ENCODE measurements at places on chromosomes 11 and 22.
A peak's percentile ranks its signal among the peaks of the same experiment; 100 is the strongest.

- DNase-seq: no peak
Measured at GRCh38 chr11:93718057-93718563, 23.2 kb downstream of the TAF1D start.

DNA sequence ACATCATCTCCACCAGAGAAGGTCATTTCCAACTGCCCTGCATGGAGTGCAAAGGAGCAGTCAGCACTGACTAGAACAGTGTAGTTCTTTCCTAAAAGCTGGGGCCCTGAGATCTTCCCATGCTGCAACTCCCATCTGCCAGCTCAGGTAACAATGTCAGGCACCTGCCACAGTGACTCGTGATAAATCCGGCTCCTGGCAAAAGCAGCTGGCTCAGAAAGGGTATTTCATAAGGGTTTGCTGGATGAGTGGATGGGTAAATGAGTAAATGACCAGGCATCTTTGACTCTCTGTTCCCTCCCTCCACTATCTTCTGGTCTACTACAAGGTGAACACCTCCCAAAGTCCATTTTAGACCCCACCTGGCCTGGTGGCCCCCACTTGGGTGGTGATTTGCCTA lies 403.6 kb downstream of the NXPE2 start:
- DNase-seq: no peak

DNA sequence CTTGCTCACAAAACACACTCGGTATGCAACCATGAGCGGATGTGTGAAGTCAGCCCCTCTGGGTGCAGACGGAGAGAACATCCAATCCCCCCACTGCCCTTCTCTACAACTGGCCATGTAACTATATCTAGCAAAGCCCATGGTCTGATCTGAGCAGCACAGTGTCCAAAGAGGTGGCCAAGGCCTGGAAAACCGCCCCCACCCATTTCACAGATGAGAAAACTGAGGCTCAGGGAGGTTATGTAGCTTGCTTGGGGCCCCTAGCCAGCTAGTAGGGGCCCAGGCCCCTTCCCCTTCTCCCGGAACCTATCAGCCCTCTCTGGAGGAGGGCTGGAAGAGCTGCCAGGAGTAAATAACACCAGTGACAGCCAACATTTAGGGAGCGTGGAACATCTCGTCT lies 15.4 kb upstream of the NEFH start:
- DNase-seq: no peak

- DNase-seq: no peak
Measured at GRCh38 chr11:45671246-45672171, 6.1 kb upstream of the CHST1 start.

DNA sequence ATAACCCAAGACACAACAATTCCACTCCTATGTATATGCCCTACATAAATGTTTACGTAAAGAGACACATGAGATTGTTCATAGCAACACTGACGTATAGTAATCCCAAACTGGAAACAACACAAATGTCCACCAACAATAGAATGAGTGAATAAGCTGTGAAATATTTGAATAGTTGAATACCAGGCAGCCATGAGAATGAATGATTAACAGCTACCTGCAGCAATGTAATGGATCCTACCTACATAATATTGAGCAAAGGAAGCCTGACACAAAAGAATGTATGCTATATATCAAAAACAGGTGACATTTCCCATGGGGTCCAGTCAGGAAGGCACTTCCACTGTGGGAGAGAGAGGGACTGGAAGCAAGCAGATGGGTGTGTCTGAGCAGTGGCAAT lies 92.8 kb upstream of the LINC01488 start:
- no peak for DNase-seq

- peak; percentile 31 for DNase-seq
Measured at GRCh38 chr22:35540595-35541253, at the start of gene RASD2. Gene RASD2, plus strand, starts transcription at chr22:35540831. Its CDS starts 5,979 bp downstream, at chr22:35546810.

DNA sequence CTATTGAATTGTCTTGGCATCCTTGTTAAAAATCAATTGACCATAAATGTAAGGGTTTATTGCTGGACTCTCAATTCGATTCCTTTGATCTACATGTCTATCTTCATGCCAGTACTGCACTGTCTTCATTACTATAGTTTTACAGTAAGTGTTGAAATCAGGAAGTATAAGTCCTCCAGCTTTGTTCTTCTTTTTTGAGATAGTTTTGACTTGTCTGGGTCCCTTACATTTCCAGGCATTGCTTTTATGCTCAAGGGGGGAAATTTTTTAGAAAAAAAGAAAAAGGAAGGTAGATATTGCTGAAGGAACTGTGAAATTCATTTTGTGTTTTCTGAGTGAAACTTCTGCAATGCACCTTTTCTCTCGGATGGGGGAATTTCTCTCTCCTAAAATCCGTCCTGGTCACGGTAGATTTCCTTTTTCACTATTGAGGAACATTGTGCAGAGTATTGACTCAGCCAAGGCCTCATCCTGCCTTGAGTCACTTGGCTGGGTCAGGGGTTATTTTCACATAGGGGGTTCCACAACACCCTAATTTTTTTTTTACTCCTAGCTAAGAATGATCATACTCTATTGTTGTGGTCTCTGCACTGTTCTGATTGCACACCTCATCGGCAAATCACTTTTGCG lies 2.8 kb upstream of the ACER3 start:
- DNase-seq: no peak

GRCh38 chr11:133895551-133895950 lies 50.2 kb upstream of the SPATA19 start:
- no peak for DNase-seq

GRCh38 chr11:1008001-1008802 lies 28.3 kb downstream of the MUC6 start:
- no peak for DNase-seq

- no peak for DNase-seq
Measured at GRCh38 chr22:38614332-38615063, 41.7 kb downstream of the FAM227A start.

DNA sequence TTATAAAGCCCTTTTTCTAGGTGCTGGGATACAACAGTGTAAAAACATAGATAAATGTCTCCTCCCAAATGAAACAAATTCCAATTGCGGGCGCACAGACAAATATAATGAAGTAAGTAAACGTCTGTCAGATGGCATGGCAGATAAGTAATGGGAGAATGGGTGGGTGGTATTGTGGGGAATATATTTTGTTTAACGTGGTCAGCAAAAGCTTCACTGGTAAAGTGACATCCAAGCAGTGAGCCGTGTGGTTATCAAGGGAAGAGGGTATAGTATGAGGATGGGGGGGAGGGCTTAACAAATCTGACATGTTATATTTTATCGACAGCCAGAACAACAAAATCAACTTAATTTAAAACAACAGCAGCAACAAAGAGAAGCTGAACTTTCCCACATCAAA lies 1.2 kb downstream of the SVIP start:
- DNase-seq: no peak

DNA sequence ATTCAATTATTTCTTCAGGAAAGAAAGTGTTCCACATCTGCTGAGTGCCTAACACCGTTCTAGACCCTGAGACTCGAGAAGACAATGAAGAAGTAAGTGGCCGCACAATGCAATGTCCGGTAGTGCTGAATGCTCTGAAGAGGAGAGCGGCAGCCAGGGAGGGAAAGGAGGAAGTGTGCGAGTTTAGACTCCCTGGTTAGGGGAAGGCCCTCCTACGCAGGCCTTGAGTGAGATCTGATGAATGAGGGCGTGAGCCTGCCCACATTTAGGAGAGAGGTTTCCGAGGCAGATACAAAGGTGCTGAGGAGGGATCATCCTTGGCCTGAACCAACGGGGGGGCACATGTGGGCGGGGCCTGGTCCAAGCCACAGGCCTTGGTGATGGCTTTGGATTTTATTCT lies 558.6 kb downstream of the NTM start:
- no peak for DNase-seq

GRCh38 chr11:118656563-118657165 lies 22.8 kb downstream of the TREH start:
- no peak for DNase-seq

DNA sequence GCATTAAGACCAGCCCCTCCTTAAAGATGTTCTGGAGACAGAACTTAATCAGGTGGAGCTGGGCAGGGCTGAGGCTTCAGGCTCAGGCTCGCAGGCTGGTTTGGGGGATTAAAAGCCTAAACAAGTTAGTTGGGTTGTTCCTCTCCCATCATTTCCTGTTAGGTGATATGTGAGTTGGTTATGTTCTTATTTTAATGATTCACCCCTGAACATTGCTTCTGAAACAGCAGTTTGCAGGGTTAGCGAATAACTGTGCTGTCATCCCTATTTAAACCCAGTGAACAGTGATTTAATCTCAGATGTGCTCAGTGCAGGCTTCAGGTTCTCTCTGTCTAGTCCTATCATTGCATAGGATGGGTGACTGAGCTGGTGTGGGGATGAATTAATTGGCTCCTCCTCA lies 47.4 kb upstream of the BIRC3 start:
- no peak for DNase-seq

- peak; percentile 41 for DNase-seq
Measured at GRCh38 chr22:40247976-40248375, 70.3 kb downstream of the TNRC6B start.

- no peak for DNase-seq
Measured at GRCh38 chr11:34261095-34261494, 96.7 kb downstream of the ABTB2 start.

DNA sequence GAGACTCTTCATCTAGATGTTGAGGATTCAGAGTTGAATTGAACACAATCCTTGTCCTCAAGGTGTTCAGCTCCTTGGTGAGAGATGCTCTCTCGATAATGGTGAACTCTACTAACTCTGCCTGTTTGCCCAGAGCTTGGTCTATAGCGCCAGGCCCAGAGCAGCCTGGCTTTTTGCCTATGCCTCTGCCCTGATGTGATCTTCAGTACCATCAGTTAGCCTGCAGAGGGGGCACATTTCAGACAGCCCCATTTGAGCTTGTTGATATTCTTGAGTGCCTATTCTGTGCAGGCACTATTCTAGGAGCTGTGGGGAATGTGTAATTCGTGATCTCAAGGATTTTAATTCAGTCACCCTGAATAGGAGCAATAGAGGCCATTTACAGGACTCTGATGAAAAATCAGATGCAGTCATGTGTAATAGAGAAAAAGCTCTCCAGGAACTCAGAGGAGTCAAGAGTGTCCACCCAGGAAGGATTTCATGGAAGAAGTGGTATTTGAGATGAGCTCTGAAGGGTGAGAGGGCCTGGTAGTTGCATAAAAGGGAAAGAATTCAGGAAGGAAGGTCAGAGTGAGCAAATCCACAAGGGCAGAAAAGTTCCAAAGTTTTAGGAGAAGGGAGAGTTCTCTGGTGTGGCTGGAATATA lies 19.3 kb downstream of the GTPBP1 start:
- DNase-seq: no peak

DNA sequence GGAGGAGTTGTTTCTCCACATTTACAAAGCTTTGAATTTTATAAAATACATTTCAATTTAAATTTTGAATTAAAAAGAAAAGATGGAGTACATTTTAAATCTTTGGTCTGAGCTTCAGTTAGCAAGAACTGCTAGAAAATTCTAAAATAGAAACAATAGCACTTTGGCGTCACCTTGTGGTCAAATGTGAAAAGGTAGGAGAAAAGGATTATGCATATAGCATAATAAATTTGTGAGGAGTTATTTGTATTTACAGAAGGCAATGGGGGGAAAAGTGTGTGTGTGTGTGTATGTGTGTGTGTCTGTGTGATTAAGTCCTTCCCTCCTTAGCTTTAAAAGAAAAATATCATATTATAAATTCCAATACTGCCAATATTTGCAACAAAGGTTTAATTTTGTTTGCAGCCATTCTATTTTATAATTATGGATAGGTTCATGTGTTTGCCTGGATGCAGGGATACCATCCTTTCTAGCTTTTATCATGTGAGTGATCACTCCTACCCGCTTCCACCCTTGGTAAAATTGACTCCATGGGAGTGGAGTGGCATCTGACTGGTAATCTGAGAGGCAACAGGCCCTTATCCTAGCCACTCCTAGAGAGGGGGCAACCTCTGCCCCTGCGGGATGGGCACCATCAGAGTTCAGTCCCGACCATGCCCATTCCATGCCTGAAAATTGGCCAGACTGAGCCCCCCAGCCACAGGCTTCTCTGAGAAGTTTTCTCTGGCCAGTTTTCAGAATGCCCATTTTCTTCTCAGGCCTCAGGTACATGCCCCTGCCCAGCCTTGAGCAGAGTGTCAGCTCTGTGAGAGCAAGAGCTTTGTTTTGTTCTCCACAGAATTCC lies 13.6 kb upstream of the LGR4 start:
- no peak for DNase-seq

DNA sequence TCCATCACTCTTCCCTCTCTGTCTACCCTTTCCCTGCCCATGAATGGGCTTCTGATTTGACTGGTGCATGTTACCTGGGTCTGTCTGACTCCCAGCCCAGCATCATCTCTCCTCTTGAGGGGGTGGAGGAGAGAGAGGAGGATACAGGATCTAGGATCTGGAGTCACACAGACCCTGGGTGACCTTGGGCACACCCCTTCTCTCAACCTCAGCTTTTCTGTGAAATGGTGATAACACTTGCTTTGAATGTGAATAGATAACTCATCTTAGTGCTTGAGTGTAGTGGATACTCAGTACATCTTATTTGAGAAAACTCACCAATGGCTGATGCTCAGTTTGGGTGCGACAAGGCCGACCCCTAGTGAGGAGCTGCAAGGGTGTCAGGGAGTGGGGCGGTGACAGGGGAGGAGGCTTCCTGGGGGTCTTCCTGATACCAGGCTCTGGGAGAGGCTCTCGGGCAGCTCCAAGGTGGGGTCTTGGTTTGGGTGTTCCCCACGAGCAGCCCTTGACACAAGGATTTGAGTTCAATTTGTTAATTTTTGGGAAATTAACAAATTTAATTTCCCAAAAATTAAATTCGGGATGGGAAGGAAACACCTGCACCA lies 9.0 kb downstream of the INCENP start:
- DNase-seq: no peak

DNA sequence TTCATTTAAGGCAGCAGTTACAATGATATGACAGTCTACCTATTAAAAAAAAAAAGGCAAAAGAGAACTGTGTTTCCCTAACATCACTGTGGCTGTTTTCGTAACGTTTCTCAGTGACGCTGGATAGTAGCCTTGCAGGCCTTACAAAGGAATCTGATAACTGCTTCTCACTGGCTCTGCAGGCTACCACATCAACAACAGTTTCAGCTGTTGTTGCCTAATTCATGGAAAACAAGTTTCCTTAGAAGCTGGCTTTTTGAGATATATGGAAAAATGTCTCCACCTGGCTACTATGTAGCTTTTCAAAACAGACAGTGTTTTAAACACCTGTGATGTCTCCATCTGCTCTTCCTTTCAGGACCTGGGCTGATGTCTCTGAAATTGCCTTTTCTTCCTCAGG lies 3.8 kb downstream of the OR51V1 start:
- DNase-seq: no peak

- DNase-seq: no peak
Measured at GRCh38 chr11:78659326-78660270, 84.9 kb upstream of the NARS2 start.

GRCh38 chr22:40789131-40789530 lies 30.0 kb downstream of the SLC25A17 start:
- DNase-seq: no peak

GRCh38 chr11:65821107-65821506 lies 12.7 kb upstream of the SNX32 start:
- DNase-seq: no peak

DNA sequence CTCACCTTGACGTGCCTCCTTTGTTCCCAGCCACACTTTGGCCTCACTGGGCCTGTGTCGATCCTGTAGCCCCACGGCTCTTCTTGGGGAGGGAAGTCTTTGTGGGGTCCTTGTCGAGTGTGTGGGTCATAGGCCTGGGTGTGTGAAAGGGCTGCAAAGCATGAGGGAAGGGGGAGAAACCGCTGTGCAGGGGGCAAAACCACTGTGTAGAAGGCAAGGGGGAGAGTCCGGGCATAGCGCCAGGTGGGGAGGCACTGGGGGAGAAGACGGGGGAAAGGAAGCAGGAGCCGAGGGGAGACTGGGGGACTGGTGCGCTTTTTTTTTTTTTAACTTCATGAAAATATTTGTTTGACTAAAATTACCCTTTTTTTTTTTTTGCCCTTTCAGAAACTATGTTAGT lies 65.1 kb upstream of the RASD2 start:
- DNase-seq: no peak

GRCh38 chr22:42696331-42696967 lies 24.2 kb downstream of the A4GALT start:
- DNase-seq: no peak

Data from stimulated activated CD8-positive, alpha-beta memory T cell treated with anti-CD3 and anti-CD28 coated beads, Interleukin-7, amount 100 ng/mL, for 48 hours (primary cell).